Cortex of kidney (tissue), 1 donor: ENCODE measurements at places on chromosomes 4 and X.

GRCh38 chr4:158302076-158302866 lies 92.0 kb downstream of the TMEM144 start:
- no peak for DNase-seq

- DNase-seq: no peak
Measured at GRCh38 chrX:31099536-31100090, 27.8 kb upstream of the FTHL17 start.

DNA sequence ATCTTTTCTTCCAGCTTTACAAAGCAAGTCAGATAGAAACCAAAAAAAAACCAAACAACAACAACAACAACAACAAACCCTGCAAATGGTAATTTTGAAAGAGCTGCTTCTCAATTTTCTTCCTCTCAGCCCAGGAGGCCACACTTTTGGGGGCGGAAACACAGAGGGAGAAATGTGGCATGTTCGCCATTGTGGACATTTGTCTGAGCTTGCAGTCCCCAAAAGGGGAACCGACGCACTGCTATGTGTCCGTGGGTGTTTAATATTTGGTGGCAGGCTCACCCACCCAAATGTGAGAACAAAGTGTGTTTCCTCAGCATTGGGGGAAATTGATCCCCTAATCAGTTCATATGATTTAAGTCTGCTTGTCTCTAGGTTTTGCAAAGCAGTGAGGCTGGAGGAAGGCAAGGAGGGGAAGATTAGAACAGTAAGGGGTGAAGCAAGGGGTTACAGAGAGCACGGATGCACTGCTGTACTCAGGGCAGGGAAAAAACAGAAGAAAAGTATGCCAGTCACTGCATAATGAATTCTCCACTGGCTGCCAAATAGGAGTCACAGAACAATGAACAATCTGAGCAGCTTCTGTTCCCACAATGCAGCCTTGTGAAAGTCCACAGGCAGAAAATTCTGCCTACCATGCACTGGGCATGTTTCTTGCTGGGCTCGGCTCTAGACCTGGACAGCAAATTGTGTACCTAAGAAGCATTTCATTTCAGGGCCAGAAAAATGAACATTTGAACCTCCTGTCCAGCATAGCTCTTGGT lies 74.7 kb upstream of the GPM6B start:
- DNase-seq: no peak

- DNase-seq: no peak
Measured at GRCh38 chrX:67426946-67427345, 116.9 kb upstream of the AR start.

GRCh38 chrX:79452881-79453280 lies 85.7 kb upstream of the ITM2A start:
- DNase-seq: no peak

GRCh38 chr4:78799551-78800495 lies 23.7 kb downstream of the BMP2K start:
- no peak for DNase-seq

DNA sequence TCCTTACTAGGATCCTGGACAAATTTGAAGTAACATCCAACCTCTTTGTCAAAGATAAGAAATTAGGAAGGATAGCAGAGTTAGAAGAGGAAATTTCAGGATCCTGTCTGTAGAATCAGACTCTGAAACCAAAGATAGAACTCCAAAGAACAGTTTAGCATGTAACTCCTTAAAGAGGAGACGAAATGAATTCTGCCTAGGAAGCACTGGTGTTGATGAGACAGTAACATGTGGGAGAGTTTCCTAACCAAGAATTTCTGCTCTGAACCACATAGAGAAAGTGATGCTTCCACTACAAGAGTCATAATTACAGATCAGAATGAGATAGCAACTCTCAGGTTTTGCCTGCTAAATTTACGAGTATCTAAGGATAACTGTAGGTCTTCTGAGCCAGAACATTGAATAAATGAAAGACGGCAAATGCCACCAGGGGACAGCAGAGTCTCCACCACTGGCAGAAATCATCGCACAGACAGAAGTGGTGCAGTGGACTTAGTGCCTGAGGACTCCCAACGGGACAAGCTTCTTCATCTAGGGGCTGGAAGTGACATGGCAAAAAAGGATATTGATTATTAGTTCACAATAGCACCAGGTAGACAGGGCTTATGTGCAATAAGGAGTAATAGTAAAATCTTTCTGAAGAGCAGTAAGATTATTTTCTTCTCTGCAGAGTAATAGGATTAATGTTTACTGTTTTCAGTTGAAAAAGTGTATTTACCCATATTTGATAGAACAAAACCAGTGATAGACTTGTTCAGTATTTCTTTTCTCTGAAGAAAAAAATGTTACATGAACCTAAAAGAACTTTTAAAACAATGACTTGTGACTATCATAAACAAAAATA lies 6.7 kb upstream of the PPID start:
- DNase-seq: no peak

DNA sequence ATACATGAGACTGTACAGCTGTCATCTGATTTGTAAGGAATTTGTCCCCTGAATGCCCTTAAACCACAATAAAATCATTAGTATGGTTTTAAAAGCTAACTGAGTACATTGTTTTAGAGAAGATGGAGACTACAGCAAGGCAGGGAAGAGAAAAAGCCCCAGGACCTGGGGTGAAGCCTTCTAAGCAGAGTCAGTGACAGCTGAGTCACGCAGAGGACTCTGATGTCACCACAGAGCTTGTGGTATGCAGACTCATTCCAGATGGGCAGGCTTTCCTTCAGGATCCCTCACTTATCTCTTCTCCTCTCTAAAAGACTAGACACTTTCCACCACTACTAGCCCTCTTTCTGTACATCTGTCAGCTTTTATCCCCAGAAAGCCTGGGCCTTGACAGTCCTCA lies 97.1 kb upstream of the ATOH1 start:
- DNase-seq: no peak

- no peak for DNase-seq
Measured at GRCh38 chr4:182975806-182976205, 58.6 kb upstream of the DCTD start.

DNA sequence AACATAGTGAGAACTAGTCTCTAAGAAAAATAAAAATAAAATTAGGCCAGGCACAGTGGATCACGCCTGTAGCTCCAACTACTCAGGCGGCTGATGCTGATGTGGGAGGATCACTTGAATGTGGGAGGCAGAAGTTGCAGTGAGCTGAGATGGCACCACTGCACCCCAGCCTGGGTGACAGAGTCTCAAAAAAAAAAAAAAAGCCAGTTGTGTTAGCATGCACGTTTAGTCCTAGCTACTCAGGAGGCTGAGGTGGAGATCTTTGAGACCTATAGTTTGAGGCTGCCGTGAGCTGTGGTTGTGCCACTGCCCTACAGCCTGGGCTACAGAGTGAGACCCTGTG lies 2.5 kb downstream of the DCK start:
- no peak for DNase-seq

DNA sequence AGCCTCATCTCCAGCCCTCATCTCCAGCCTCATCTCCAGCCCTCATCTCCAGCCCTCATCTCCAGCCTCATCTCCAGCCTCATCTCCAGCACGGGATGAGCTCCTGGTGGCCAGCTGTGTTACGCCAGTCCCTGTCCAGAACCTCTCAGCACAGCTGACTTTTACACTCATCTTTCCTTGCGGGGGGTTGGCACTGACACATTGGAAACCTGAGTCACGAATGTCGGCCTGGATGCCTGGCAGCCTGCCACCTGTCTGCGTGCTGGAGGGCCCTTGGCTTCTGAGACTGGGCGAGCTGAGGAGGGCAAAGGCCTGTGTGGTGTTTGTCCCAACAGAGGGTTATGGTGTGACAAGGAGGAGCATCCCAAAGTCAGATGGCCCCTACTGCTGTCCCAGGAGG lies 66.1 kb upstream of the HGFAC start:
- no peak for DNase-seq

DNA sequence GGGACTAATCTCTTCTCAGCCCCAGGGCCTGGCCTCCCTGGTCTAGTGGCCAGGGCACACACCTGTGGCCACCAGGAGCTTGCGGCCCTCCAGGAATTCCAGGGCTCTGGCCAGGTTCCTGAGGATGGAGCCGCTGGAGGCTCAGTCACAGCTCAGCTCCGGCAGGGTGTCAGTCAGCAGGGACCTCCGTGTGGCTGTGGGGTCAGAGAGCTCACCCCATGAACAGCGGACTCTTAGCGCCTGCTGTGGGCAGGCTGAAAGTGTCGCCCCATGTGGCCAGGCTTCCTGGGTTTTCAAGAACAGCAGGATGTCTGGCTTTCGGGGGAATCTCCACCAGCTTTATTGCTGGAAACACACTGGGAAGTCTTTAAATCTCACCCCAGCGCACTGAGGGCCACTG lies 19.3 kb upstream of the SH3TC1 start:
- DNase-seq: no peak

- DNase-seq: no peak
Measured at GRCh38 chr4:125736057-125736456, 421.3 kb downstream of the FAT4 start.

- no peak for DNase-seq
Measured at GRCh38 chrX:41559235-41560052, 112.3 kb downstream of the NYX start.

GRCh38 chr4:25843340-25844097 lies 19.3 kb downstream of the SEL1L3 start:
- DNase-seq: no peak

DNA sequence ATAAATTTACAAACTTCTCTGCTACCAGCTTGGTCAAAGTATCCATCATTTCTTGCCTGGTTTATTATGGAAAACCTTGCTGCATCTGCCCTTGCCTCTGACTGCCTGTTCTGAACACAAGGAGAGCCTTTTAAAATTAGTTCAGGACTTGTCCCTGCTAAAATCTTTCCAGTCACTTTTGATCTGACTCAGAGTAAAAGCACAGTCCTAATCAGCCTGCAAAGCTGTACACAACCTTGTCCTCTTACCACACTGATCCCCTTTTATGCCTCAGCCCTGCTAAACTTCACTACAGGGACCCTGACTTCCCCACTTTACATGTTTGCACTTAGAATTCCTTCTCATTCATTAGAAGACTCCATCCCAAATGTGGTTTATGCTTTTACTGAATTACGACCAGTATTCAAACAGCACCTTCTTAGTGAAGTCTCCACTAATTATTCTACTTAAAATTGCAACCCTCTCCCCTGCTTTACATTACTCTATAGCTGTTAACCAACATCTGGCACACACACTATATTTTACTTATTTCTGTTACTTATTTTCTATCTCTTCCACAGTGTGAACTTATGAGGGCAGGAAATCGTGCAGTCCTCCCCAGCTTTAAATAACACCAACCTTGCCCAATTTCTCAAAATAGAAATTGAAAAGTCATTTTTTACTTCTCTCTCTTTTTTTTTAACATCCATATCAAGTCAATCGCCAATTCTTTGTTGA lies 6.3 kb downstream of the GABRA4 start:
- no peak for DNase-seq

GRCh38 chr4:76694056-76694455 lies 203.9 kb downstream of the SOWAHB start:
- no peak for DNase-seq

GRCh38 chr4:23932186-23932585 lies 42.3 kb upstream of the PPARGC1A start:
- no peak for DNase-seq

DNA sequence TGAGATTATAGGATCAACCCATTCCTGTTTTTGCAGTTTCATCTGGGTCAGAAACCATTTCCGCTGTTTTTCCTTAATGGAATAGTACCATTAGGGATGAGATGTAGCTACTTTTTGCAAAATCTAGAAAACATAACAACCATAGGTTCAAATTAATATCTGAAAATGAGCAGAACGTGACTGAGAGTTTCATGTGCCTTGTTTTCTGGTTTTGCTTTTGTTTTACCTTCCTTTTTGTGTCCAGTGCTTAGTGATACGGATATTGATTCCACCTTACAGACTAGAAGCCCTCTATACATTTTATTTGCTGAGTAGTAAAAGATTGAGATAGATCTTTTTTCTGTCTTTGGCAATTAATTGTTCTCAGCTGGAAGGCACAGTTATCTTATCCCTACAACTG lies 46.5 kb downstream of the SNX25 start:
- DNase-seq: no peak

DNA sequence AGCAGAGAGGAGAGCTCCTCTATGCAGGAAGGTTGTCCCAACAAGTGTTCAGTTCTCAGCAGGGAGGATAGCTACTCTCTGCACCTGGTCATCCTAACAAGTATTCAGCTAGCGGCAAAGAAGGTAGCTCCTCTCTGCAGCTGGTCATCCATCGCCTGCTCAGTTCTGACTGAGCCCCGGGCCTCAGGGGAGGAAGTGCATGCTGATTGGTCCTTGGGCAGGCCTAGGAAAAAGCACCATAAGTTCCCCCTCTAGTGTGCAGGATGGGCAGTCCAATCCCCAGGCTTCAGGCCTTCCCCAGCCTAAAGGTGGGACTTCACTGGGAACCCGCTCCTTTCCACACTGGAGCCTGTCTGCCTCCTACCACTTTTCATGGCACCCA lies 4.4 kb upstream of the FBXW7 start:
- no peak for DNase-seq

DNA sequence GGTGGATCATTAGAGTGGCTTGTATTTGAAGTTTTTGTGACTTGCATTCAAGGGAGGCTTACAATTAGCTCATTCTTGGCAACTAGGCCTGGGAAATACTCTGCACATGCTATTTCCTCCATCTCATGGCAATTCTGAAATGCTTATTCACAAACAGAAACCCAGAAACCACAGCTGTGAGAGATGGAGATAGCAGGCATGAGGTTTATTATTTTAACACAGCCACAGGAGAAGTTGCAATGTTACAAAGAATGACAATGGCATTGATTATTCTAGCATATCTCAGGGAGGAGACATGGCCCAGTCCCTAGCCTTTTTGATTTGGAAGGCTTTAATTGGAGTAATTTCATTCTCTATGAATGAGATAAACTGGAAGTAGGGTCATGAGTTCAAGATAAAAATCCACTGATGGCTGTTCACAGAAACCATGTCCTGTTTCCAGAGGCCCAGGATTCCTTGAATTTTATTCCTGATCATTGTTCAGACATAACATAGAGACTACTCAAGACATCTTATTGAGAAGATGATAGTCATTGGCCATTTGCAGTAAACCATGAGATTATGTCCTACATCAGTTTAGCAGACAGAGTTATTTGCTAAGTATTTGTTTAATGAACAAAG lies 123.9 kb downstream of the MID1 start:
- no peak for DNase-seq

- DNase-seq: no peak
Measured at GRCh38 chrX:95974890-95975289, 709.8 kb upstream of the DIAPH2 start.

DNA sequence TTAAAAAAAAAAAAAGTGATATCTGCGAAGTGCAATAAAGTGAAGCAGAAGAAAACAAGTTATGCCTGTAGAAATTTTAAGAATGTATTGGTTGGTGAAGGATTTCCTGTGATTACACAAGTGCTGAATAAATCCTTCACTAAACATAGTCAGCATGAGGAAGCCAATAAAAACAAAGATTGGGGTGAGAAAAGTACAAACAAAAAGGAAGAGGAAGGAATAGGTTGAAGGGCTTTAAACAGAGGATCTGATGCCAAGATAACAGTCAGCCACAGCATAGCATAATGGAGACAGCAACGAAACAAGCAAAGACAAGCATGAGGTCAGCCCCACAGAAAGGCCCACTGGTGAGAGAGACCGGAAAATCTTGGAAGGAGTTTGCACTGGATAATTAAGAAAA lies 372.2 kb downstream of the ADAM29 start:
- no peak for DNase-seq

- DNase-seq: no peak
Measured at GRCh38 chrX:133175162-133175561, 43.0 kb downstream of the TFDP3 start.

GRCh38 chr4:68953056-68953596 lies 1.5 kb upstream of the UGT2A3 start:
- DNase-seq: no peak

- no peak for DNase-seq
Measured at GRCh38 chr4:169791527-169792156, 33.9 kb upstream of the HPF1 start.
